ENCODE measurements at places on chromosomes 7 and 10.
A peak's percentile ranks its signal among the peaks of the same experiment; 100 is the strongest.

DNA sequence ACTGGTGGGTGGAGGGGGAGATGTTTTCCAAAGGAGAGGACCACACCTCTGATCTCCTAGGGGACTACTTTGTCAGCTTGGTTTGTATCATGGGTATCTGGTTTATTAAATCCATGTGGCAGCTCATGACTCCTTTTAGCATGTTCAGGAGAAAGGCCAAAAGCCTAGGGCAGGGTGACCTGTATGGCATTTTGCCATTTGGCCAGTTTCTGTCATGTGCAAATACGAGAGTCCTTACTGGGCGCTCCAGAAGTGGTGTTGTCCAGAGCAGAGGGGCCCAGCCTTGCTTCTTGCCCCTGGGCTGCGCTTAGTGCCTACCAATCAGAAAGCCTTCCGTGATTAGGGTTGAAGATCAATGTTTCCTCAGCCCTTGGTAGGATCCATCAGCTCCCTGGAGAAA lies 31.0 kb downstream of the ADRA2A start:
- no peak for DNase-seq

DNA sequence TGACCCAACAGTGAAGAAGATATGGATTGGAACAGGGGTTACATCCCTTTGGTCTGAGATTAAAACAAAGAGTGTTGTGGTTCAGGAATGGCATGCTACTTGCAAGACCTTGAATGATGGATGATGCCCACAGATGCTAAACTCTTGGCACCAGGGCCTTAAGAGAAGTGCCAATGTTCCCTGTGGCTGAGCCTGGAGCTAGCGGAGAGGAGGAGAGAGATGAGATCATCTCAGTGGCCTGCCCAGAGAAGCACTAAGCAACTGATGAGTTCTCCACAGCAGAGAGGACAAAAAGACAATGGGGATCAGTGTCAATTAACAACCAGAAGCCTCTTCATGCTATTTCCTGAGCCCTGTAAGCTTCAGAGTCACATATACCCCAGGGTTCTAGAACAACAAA lies 97.8 kb downstream of the ELAPOR2 start:
- no peak for DNase-seq

GRCh38 chr7:45099891-45100760 lies 11.4 kb upstream of the NACAD start:
- DNase-seq: no peak

DNA sequence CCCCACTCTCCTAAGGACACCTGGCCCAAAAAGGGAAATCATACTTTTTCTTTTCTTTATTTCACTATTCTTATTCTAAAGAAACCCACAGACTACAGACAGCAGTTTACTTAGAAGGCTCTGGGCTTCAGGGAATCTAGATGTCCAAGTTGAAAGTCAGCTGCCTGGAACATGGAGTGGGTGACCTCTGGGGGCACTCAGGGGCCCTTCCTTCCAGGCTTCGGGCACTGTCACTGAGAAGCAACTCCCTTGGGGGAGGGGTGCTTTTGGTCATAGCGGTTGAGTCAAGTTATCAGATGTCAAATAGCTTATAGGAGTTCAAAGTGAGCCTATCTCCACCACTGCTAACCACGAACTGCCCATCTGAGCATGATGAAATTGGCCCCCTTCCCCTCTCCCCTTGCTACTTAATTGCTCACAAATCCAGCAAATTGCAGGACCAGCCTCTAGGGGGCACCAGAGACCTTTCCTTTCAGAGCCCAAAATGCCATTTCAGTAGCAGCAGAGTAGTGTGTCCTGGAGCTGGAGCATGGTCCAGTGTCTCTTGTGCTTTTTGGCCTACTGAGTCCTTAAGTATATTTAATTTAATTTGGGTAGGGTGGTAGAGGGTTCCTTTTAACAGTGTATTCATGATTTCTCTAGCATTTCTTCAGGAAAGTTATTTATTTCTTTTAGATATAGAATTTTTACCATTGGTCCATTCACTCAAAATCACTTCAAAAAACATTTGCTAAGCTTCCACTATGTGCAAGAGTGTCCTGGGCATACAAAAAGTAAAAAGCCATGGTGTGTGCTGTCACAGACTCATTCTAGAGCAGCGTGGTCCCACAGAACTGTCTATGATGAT lies 463.8 kb downstream of the KCNMA1 start:
- peak; percentile 54 for DNase-seq

GRCh38 chr7:36880108-36880507 lies 155.8 kb upstream of the AOAH start:
- no peak for DNase-seq

DNA sequence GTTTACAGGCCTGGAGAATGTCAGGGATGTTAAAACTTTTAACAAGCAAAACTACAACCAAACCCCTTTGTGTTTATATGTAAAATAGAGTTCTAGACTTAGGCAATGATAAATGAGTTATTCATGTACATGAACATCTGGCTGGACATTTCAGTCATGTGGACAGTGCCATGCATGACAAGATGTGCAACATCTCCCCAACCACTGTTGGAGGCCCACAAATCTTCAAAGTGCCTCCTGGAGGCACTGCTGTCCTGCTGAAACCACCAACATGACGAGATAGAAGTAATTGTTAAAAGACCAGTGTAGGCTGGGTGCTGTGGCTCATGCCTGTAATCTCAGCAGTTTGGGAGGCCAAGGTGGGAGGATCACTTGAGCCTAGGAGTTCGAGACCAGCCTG lies 18.4 kb downstream of the PPIA start:
- DNase-seq: no peak

- peak; percentile 36 for DNase-seq
Measured at GRCh38 chr10:17669185-17669872, 25.4 kb downstream of the STAM start.

DNA sequence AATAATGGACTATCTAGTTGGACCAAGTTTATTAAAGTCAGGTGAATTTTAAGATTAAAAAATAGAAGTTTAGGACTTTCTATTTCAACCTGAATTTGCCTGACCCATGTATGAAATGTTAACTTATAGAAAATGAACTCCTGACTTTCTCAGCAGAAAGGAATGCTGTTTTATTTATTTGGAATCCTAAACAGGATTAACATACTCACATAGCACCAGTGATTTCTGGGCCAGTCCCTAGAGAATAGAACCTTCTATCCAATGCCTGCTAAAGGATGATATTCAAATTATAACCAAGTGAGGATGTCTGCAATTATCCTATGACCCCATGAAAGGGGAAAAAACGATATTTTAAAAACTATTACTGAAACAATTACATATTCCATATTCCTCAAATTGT lies 148.8 kb downstream of the CHRM2 start:
- DNase-seq: no peak
